Uterine smooth muscle cell (primary cell): ENCODE measurements at places on chromosomes 6 and 20. TPM values are rescaled to one million over a fixed set of nuclear protein-coding genes. Genes with fewer than 3 reads are reported as not detected.

The SMLR1 gene
- not detected in 2 replicates for total RNA-seq

The GRM1 gene
- total RNA-seq = not detected in 2 replicates

The ZC3H12D gene
- 0.11 and 0.37 TPM in 2 replicates for total RNA-seq

The RIPPLY2 gene
- under 0.01 and 0.87 TPM in 2 replicates for total RNA-seq

The GPX5 gene
- total RNA-seq = not detected in 2 replicates

The SEMG1 gene
- total RNA-seq = not detected in 2 replicates

The CENPB gene
- total RNA-seq = 121 and 150 TPM in 2 replicates

The C6orf163 gene
- 1.00 and 2.1 TPM in 2 replicates for total RNA-seq

The SIRPD gene
- total RNA-seq = not detected in 2 replicates

The WDR46 gene
- total RNA-seq = 79.9 and 102 TPM in 2 replicates

The SIRPA gene
- 8.2 and 11.5 TPM in 2 replicates for total RNA-seq

The ENTPD6 gene
- total RNA-seq = 82.3 and 99.5 TPM in 2 replicates

The GLO1 gene
- 135 and 178 TPM in 2 replicates for total RNA-seq

The NQO2 gene
- 18.1 and 36.1 TPM in 2 replicates for total RNA-seq

The SAMD5 gene
- total RNA-seq = 0.44 and 1.00 TPM in 2 replicates
